A549 treated with DMSO at 1 μM for 4 hours (cell line): ENCODE measurements at places on chromosomes 1 and 21. TPM values are rescaled to one million over a fixed set of nuclear protein-coding genes. Genes with fewer than 3 reads are reported as not detected.

HCN3 gene
- total RNA-seq, result 3.0 to 5.4 TPM (median 5.3 TPM) in 5 replicates

CA6 gene
- not detected in 5 replicates for total RNA-seq

SLC41A1 gene
- 25.2 to 28.8 TPM (median 27.3 TPM) in 5 replicates for total RNA-seq

DNAJC28 gene
- total RNA-seq, result 0.26 to 0.49 TPM (median 0.40 TPM) in 5 replicates

GFI1 gene
- total RNA-seq, result 0.14 to 0.38 TPM (median 0.23 TPM) in 5 replicates

S100A5 gene
- 0.52 to 0.90 TPM (median 0.69 TPM) in 4 of 5 replicates, not detected in the other for total RNA-seq

GBP1 gene
- total RNA-seq, result 0.07 to 0.16 TPM (median 0.10 TPM) in 4 of 5 replicates, not detected in the other

EVA1C gene
- total RNA-seq, result 36.8 to 45.4 TPM (median 40.4 TPM) in 5 replicates

ATAD3B gene
- 1.6 to 3.5 TPM (median 2.7 TPM) in 5 replicates for total RNA-seq

IL22RA1 gene
- 3.3 to 4.9 TPM (median 4.4 TPM) in 5 replicates for total RNA-seq

ADAMTSL4 gene
- 2.0 to 3.5 TPM (median 2.9 TPM) in 5 replicates for total RNA-seq

PRDM15 gene
- 2.5 to 4.3 TPM (median 3.8 TPM) in 5 replicates for total RNA-seq

SMIM11 gene
- 1.7 to 24.3 TPM (median 13.0 TPM) in 5 replicates for total RNA-seq

BRINP3 gene
- not detected in 5 replicates for total RNA-seq

ZNF691 gene
- total RNA-seq, result 5.8 to 7.7 TPM (median 6.8 TPM) in 5 replicates

DMBX1 gene
- total RNA-seq, result 0.67 to 1.3 TPM (median 1.1 TPM) in 5 replicates

VAV3 gene
- total RNA-seq, result 1.5 to 2.9 TPM (median 1.7 TPM) in 5 replicates

ABCB10 gene
- total RNA-seq, result 14.8 to 23.1 TPM (median 19.1 TPM) in 5 replicates

FCRL4 gene
- not detected in 5 replicates for total RNA-seq

COL8A2 gene
- total RNA-seq, result 0.06 to 0.17 TPM (median 0.09 TPM) in 5 replicates

DHX9 gene
- total RNA-seq, result 171 to 188 TPM (median 180 TPM) in 5 replicates

INTS3 gene
- 12.0 to 23.1 TPM (median 21.7 TPM) in 5 replicates for total RNA-seq

GIPC2 gene
- 0.02 to 0.03 TPM in 2 of 5 replicates, not detected in the others for total RNA-seq

PLA2G4A gene
- total RNA-seq, result 9.6 to 14.1 TPM (median 11.7 TPM) in 5 replicates

FCGR1A gene
- not detected in 5 replicates for total RNA-seq

SPRR5 gene
- not detected in 5 replicates for total RNA-seq

PAFAH2 gene
- total RNA-seq, result 7.3 to 9.8 TPM (median 8.0 TPM) in 5 replicates

TRIM46 gene
- total RNA-seq, result 1.3 to 1.8 TPM (median 1.4 TPM) in 5 replicates

UBL4B gene
- not detected in 5 replicates for total RNA-seq

IFNLR1 gene
- 1.0 to 1.5 TPM (median 1.4 TPM) in 5 replicates for total RNA-seq

KIF17 gene
- total RNA-seq, result 0.99 to 1.4 TPM (median 1.3 TPM) in 5 replicates

GCSAML gene
- total RNA-seq, result not detected in 5 replicates

ZFP69B gene
- 1.5 to 2.4 TPM (median 2.3 TPM) in 5 replicates for total RNA-seq

TFB2M gene
- total RNA-seq, result 36.5 to 44.9 TPM (median 44.5 TPM) in 5 replicates

CFHR3 gene
- total RNA-seq, result 0.14 to 0.30 TPM (median 0.22 TPM) in 3 of 5 replicates, not detected in the others

OR2T33 gene
- total RNA-seq, result not detected in 5 replicates

TRIM45 gene
- total RNA-seq, result 1.1 to 1.5 TPM (median 1.3 TPM) in 5 replicates

CDK11B gene
- total RNA-seq, result 22.4 to 27.4 TPM (median 26.3 TPM) in 5 replicates

NBPF3 gene
- 5.5 to 7.2 TPM (median 6.3 TPM) in 5 replicates for total RNA-seq

SLC25A33 gene
- total RNA-seq, result 2.8 to 4.0 TPM (median 3.3 TPM) in 5 replicates

IGSF8 gene
- total RNA-seq, result 6.4 to 9.9 TPM (median 8.2 TPM) in 5 replicates

HAX1 gene
- total RNA-seq, result 92.5 to 103 TPM (median 96.8 TPM) in 5 replicates

SYT11 gene
- total RNA-seq, result 1.1 to 1.7 TPM (median 1.5 TPM) in 5 replicates
